ENCODE measurements at places on chromosomes 13 and 19.

DNA sequence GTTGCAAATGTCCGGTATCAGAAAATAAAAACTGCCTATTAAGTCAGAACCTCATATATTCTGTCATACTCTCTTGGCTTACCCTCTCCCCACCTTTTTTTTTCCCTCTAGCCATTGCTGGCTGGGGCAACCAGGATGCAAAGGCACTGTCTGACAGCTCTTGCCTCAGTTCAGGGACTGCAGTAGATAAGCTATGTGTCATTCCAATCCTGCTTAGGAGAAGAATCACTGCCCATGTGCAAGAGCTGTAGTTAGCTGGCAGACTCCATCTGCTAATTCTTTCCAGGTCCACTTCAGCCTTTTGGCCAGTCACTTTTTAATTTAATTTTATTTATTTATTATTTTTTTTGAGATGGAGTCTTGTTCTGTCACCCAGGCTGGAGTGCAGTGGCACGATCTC is 895.6 kb upstream of the SLC10A2 start:
- no peak for DNase-seq

DNA sequence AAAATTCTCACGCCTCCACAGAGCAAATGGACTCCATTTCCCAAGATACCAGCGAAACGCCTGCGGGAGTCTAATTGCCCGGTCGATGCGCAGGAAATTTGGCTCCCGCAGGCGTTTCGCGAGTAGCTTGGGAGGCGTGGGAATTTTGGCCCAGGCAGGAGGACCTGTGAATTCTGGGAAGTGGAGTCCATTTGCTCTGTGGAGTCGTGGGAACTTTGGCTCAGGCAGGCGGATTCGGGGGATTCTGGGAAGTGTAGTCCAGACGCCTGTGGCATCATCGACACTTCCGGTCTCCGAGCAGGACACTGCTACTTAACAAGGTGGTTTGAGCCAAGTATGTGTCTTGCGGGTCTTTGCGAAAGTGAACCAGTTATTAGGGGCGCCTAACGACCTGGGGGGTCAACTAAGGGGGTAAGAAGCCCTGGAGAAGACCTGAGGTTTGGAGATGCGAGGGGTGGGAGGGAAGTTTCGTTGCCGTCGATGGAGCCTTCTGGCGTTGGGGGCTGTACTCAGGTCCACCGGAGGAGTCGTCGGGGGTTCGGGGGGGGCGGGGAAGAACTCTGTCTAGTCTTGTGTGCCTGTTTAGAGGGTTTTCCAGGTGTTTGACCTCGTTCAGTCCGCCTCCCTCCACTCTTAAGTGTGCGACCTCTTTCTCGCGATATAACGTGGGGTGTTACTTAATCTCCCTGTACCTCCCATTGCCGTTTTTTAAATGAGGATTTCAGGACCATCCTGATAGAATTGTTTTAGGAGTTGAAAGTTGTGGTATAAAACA is at the start of gene ZNF155:
Gene ZNF155, plus strand, starts transcription at position 277 of the 775 bp plus-strand sequence. CDS start 4,356 bp downstream, outside the sequence.
- peak; percentile 28 for DNase-seq

- no peak for DNase-seq
These were observed 2567.7 kb upstream of the PCDH20 start for GRCh38 chr13:63983366-63983765.

GRCh38 chr13:73857106-73857505 is 277.1 kb downstream of the KLF12 start:
- DNase-seq = no peak

All from stimulated activated CD4-positive, alpha-beta T cell treated with anti-CD3 and anti-CD28 coated beads, TNF-alpha, amount 100 ng/mL, for 1 hour (primary cell).